ENCODE measurements at places on chromosomes 5 and 9.

GRCh38 chr5:84379749-84380148, 4.9 kb downstream of the EDIL3 start:
- no peak for DNase-seq

GRCh38 chr5:137113939-137114338, 385.2 kb downstream of the SPOCK1 start:
- DNase-seq: no peak

GRCh38 chr5:37721447-37721871, 118.4 kb downstream of the GDNF start:
- DNase-seq: no peak

GRCh38 chr5:377326-377981, 55.9 kb downstream of the AHRR start:
- no peak for DNase-seq

DNA sequence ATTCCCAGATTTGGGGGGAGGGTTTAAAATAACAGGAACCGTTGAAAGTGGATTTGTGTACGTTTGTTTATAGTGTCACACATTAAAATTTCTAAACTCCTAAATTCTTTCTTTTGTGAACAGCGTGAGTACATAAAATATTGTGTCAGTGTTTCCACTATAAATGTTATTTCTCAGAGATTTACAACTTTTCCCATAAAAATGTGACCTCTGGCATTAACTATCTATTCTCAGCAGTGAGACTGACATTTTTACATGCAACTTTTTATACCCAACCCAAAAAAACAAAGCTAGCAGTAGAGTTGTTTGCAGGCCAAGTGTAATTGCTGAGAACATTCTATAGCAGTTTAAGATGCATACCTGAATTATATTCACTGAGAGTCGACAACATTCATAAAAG, 757.0 kb upstream of the ADAMTS16 start:
- DNase-seq: no peak

DNA sequence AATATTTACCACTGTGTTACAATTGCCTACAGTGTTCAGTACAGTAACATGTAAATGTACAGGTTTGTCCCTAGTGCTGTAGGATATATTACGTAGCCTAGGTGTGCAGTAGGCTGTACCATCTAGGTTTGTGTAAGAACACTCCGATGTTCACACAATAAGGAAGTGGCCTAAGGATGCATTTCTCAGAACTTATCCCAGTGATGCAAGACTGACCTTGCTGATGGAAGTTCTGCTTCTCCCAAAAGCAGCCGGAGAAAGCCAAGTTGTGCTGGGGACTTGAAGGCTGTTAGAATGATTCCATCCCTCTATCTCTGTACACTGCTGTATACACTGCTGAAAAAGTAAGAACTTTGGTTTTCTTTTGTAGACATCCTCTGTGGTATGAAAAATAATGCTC, 21.6 kb downstream of the NEUROG1 start:
- no peak for DNase-seq

DNA sequence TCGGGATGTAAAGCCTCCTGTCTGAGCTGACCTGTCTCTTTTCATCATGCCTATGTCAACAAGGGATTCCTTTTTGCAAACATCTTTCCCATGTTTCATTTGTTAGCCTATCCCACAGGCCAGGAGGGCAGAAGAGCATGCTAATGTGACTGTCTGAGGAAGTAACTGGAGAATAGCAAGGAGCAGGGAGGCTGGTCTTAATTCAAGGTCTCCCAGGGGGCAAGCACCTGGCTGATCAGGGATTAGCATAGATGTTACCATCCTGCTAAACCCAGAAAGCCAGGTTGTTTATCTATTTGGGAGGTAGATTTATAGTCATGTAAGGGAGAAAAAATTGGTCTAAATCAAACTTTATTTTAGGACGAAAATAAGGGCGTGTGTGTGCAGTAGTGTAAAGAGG, 36.7 kb upstream of the MAP1B start:
- no peak for DNase-seq

DNA sequence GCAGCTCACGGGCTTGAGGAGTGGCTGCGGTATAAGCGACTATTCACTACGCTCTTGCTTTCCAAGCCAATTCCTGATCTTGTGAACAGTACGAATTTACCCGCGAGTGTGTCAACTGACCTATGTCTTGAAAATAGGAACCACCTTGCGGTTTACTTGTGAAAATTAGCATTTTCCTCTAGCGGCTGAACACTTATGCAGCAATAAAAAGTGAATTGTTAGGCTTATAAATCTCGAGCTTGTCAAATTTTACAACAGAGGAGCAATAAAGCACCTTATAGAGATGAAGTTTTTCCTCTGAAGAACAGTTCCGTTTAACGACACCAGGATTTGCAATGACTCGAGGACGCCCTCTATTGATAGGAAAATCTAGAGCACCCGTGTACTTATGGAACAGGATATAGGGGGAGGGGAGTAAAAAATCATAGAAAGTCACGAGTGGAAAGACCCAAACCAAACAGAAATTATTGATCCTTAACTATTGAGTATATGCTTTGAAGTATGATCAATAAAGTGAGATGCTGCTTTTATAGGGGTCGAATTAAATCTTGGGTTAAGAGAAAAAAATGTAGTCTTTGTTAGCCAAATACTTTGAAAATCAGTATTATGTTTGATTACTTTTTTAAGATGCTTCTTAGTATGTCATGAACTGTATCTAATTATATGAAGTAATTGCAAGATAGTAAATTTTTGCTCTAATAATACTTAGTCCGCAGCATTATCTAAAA, 1.9 kb upstream of the RGMB start:
- DNase-seq: peak; percentile 60

DNA sequence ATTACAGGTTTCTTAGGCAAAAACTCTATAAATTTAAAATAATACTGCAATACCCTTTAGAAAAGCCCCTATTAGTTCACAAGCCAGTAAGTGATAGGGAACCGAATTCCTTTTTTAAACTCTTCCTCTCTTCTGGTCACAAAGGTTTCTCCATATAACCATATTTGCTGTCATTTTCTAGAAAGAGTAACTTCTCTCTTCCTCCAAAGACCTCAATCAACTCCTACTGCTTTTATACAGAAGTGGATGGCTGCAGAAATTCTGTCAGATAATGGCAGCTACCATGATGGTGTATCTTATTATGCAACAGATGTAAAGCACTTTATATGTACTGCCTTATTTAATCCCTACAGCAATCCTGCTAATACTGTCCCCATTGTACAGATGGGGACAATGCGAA, 6.2 kb downstream of the TUT7 start:
- no peak for DNase-seq

DNA sequence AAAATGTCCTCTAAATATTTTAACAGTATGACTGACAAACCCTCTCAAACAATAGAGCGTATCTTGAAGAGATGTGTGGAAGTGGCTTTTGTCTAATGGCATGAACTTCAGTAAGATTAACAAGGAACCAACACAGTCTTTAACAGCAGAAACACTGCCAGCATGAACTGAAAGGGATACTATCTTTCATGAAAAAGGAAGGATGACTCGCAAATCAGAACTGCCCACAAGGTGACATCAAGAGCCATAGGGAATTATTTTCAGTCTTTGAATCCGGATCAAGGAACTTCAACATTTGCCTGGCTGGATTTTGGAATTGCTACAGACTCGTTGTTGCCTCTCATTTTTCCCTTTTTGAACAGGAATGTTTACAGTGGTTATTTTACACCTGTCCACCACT, 5.1 kb upstream of the HEXB start:
- no peak for DNase-seq

- no peak for DNase-seq
Measured at GRCh38 chr5:64384765-64385164, 121.0 kb upstream of the RGS7BP start.

DNA sequence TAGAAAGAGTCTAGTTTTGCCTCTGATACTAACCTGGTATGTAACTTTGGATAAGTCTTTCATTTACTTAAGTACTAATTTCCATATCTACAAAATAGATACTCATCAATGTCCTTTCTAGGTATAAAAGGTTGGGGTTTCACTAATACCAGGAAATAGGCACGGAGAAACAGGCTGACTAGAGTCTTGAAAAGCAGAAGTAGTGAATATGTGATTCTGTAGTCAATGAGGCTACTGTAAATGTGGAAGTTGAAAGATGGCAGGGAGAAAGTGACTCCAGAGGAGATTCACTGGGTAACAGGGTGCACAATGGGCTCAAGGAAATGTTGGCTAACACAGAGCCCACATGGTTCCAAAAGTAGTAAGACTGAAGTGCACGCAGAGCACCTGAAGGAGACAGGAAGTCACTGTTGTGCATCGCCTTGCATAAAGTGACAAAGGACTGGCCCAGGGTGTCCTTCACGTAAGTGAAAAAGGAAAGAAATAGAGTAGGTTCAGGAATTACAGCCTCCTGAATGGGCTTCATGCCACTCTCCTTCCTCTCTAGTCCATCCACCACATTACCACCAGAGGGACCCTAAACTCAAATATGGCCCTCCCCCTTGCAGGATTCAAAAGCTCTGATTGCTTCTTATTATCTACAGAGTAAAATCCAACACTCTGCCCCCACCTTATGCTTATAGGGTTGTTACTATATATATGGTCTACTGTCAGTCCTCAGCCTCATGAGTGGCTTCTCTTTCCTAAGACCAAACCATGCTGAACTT, 288.0 kb upstream of the SMARCA2 start:
- no peak for DNase-seq

DNA sequence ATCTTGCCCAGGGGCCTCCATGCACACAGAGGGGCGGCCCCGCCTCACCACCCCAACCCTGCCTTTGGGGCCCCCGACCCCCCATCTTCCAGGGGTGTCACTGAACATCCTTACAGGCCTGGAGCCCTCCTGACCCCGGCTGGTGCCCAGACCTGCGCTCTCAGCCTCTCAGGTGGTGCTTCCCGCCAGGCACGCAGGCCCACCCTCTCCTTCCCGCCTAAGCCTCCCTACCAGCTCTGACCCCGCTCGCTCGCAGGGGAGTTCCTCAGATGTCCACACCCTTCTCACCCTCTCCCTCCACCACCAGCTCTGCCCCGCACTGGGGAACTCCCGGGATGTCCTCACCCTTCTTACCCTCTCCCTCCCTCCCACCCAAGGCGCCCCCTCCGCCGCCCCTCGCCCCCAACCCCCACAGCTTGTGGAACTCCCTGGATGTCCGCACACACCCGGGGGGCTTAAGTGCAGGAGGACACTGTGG, 12.3 kb upstream of the QRFP start:
- DNase-seq: no peak

- no peak for DNase-seq
Measured at GRCh38 chr5:43851741-43852140, 248.8 kb downstream of the NNT start.

DNA sequence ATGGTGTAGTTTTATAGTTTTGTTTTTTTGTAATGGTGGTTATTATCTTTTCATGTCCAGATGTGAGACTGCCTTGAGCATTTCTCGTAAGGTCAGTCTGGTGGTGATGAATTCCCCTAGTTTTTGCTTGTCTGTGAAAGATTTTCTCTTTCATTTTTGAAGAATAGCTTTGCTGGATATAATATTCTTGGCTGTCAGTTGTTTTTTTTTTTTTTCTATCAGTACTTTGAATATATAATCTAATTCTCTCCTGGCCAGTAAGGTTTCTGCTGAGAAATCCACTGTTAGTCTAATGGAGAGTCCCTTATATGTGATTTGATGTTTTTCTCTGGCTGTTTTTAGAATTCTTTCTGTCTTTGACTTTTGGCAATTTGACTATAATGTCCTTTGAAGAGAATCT, 106.9 kb downstream of the CARTPT start:
- no peak for DNase-seq

DNA sequence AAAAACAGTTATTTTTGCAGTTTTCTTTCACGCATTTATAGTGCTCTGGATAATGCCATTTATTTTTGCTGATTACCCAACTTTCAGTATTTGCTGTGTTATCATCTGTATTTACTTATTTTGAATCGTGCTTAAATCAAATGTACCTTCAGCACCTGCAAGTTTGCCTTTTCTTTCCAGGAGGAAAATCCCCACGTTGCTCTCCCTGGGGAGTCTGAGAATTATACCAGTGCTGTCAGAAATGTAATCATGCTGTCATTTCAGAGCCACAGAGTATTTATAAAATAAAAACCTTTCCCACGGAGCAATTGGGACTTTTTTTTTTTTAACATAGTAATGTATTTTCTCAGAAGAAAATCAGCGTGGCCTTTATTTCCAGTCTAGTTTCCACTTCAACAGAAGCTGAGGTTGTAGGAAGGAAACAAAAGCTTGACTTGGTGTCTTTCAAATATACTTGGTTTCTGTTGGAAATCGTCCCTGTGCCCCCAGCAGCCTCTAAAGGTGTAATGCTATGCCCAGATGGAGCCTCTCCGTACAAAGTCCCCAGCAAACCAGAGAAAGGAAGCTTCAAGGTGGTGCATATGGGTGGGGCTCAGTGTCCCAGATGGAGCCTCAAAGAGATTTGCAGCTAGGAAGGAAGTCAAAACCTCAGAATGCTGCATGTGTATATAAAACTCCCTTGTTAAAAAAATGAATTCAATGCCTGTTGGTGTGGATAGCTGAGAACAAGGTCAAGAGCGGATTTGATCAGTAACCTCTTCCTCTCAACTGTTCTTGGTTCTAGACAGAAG, 2.1 kb downstream of the GPR150 start:
- no peak for DNase-seq

GRCh38 chr9:132800038-132800648, 77.9 kb downstream of the AK8 start:
- DNase-seq: peak; percentile 66

DNA sequence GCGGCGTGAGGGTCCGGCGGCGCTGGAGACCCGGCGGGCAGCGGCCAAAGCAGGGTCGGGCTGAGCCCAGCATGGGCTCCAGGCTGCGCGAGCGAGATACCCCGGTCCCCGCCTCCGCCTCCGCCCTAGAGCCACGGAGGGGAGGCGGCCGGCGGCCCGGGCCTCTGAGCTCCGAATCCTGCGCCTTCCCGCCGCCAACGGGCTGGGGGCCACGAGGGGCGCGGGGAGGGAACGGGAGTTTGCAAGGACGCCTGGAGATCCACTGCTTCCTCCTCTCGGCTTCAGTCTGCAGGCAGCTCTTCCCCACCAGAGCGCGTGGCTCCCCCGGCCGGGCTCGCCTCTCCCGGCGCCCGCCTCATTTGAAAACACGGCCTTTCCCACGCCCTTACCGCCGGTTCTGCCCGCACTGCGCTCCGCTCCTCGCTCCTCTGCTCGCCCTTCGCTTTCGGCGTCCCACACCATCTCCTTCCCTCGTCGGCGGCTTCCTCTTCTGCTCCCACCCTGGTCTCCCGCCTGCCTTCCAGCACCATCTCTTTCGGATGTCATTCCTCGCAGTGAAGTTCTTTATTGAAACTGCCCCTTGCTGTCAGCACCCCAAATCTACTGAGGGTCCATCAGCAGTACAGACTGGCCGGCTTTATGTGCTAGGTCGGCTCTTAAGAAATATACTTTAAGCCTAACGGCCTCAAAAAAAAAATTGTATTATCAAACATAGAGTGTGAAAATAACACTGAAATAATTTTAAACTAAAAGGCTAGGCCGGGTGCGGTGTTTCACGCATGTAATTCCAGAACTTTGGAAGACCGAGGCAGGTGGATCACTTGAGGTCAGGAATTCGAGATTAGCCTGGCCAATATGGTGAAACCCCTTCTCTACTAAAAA, 105.0 kb upstream of the FAM120A start:
- no peak for DNase-seq

DNA sequence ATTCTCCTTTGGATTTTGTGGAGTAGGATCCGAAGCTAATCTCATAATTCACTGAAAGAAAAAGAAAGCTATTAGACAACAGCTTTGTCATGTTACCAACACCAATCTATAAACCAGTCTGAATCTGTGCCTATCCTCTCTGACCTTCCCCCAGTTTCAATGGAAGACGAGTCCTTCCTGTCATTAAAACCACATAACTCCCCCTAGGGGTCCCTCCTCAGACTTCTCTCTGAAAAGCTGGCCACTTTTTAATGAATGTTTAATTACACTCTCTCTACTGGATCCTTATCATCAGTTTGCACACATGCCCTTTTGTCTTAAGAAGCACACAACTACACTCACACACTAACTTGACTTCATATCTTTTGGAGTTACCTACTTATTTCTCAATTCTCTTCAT, 98.0 kb upstream of the TSLP start:
- DNase-seq: no peak
